ENCODE measurements at places on chromosomes 4 and X. TPM values are rescaled to one million over a fixed set of nuclear protein-coding genes. Genes with fewer than 3 reads are reported as not detected.

DNA sequence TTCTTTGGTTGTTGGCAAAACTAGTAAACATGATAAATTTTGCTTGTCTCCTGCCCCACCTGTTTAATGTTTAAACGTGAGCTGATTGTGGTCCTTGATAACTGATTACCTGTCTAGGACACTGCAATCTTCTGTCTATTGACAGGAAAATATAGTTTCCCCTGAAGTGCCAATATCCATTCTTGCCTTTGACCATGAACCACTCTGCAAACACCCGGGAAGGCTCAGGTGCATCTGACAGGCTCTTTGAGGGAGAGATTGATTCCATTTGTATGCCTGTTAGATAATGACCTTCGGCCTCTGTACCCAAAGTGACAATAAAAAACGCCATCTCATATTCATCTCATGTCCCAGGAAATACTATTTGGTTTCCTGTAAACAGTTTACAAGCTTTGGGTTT lies 453.0 kb downstream of the CENPC start:
- DNase-seq: no peak

- no peak for DNase-seq
Observed at GRCh38 chr4:175767150-175767549, 44.9 kb downstream of the GPM6A start.

- DNase-seq: no peak
Observed at GRCh38 chr4:87034527-87034926, 99.7 kb downstream of the AFF1 start.

DNA sequence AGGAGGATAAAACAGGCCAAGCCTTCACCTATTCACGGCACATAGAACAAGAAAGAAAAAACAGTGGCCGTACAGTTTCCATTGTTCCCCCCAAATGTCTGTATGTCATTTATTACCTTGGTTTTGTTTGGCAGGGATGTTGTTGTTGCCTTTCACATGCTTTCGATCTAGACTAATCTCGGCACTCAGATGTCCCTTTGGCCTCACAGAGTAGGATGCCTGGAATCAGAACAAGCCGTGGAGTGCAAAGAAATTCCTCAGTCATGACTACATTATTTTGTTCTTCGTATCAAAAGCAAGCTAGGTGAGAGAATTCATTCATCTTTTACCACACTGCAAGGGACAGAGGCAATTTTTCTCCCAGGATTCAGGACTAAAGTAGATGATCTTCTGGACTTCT lies 106.9 kb downstream of the SMIM20 start:
- no peak for DNase-seq

- no peak for DNase-seq
Observed at GRCh38 chrX:119672426-119672825, 20.5 kb downstream of the SEPTIN6 start.

SLC9B1 gene
- 0.87 TPM for total RNA-seq

All from mesenteric fat pad (tissue), 1 donor.